Esophagus mucosa (tissue), 1 donor: ENCODE measurements at places on chromosomes 7 and 10. TPM values are rescaled to one million over a fixed set of nuclear protein-coding genes. Genes with fewer than 3 reads are reported as not detected.

The ITPRID1 gene
- 0.28 TPM for total RNA-seq

DNA sequence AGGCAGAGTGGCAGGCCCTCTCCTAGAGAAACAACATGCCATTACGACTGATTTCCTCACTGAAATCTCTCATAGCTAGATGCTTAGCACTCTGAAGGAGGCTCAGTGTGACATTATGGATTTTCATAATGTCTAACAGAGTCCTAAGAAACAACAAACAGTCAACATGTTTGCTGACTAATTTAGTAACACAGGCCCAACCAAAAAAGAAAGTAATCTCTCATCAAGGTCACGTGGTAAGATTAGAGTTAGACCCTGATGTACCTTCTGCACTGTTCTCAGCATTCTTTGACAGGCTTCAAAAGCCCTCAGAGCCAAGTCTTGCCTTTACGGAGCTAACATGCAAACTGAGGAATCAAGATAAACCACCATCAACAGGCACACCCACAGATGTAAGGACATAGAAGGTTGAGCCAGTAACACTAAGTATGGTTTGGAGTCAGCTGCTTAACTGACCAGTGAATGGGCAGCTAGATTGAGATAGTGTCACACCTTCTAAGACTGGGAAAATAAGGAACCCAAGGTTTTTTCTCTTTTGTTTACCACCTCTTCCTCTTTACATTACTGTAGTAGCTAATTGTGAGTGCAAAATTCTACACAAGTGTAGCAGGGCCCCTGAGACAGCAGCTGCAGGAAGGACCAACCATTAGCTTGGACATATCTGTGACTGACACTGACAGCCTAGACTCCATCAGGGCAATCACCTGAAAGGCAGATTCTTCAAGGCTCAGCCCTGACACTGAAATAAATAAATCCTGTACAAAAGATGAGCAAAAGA lies 15.3 kb upstream of the KCNIP2 start:
- no peak for ATAC-seq

The CYP2W1 gene
- total RNA-seq = 0.36 TPM

DNA sequence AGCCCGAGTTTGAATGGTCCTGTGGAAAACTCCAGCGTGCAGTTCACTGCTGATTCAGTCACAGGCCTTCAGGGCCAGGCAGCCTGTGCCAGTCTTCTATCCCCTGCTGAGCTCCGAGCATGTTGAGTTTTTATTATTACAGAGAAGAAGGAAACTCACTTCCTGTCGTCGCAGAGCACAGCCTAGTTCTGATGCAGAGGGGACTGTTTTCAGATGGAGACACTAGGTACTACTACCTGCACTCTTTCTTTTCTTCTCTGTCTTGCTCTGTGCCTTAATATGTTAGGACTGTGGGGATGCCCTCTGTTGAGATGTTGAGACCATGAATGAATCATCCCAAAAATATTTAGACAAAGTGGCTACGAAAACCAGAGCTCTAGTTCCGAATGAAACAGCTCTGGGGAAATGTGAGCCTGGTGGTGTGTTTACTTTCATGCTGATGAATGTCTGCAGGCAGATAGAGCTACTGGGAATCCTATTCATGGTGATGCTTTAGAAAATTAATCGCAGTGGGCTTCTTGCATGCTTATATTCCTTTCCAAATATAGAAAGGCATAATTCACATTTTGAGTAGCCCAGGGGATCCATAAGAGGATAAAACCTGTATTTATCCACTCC lies 29.6 kb downstream of the CASP7 start:
- no peak for ATAC-seq

- ATAC-seq = no peak
Observed at GRCh38 chr7:77391230-77391629, 24.9 kb downstream of the GSAP start.

The NUTM2B gene
- total RNA-seq = 0.24 TPM

The GPC2 gene
- total RNA-seq = 0.20 TPM

DNA sequence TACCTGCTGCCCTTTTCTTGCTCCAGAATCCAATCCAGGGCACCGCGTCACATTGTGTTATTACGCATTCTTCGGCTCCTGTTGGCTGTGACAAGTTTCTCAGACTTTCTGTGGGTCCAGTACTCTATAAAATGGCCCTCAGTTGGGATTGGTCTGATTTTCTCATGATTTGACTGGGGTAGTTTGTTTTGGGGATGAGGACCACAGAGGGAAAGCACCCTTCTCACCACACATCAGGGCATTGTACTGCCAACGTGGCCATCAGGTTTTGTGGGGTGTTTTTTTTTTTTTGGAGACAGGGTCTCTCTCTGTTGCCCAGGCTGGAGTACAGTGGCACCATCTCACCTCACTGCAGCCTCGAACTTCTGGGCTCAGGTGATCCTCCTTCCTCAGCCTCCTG lies 17.0 kb upstream of the ORAI2 start:
- no peak for ATAC-seq

DNA sequence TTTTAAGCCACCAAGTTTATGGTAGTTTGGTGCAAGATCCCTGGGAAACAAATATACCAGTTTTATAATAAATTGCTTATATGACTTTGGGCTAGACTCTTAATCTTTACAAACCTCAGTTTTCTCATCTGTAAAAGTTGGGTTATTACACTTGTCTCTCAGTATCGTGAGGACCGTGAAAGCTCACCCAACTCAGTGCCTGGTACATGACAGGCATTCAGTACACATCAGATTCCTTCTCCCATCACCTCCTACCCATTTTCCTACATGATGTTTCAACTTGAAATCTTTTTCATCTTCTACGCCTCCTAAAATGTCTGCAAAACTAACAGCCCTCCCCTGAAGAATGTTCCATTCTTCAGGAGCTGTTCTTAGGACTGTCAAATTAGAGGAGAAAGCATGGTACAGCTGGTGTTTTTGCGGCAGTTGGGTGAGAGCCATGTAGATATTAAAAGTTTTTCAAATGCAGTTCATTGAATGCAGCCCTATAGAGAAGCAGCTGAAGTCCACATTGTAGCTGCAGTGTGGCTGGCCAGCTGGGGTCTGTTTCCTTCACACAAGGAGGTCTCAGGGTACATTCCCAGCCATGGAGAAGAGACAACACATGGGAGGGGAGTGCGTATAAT lies 812.8 kb downstream of the LRMDA start:
- no peak for ATAC-seq

- ATAC-seq = no peak
Observed at GRCh38 chr7:110521357-110521911, 569.5 kb upstream of the LRRN3 start.

GRCh38 chr7:27616914-27617548 lies 45.7 kb downstream of the HIBADH start:
- no peak for ATAC-seq

GRCh38 chr7:151491859-151492258 lies 27.8 kb downstream of the RHEB start:
- ATAC-seq = peak; percentile 94

GRCh38 chr7:3537210-3537875 lies 236.3 kb downstream of the SDK1 start:
- peak; percentile 61 for ATAC-seq

- no peak for ATAC-seq
Observed at GRCh38 chr7:78176171-78176570, 377.6 kb downstream of the PHTF2 start.

- ATAC-seq = no peak
Observed at GRCh38 chr7:140069298-140069949, 6.7 kb upstream of the PARP12 start.

- no peak for ATAC-seq
Observed at GRCh38 chr7:133021196-133021595, 60.7 kb downstream of the CHCHD3 start.
